ENCODE measurements at places on chromosomes 2 and 18. TPM values are rescaled to one million over a fixed set of nuclear protein-coding genes. Genes with fewer than 3 reads are reported as not detected.

GRCh38 chr2:126994340-126994777 lies 95.7 kb downstream of the TEX51 start:
- H3K27ac ChIP-seq = no peak overlapping the region
- H3K4me1 ChIP-seq = no peaks in the 10 kb centered on the region
- H3K36me3 ChIP-seq = no peaks in the 10 kb centered on the region
- no peak overlapping the region for H3K4me3 ChIP-seq
- H3K27me3 ChIP-seq = no peaks in the 10 kb centered on the region
- DNase-seq = no peak

- no peaks in the 10 kb centered on the region for H3K27me3 ChIP-seq
- peak overlapping the region; percentile 97 for H3K27ac ChIP-seq
- no peaks in the 10 kb centered on the region for H3K36me3 ChIP-seq
These were observed 1.0 kb upstream of the AAK1 start for GRCh38 chr2:69644506-69644979.

GRCh38 chr18:79944746-79945117 lies 6.7 kb downstream of the SLC66A2 start:
- H3K4me1 ChIP-seq = peaks cover 54% of the 10 kb centered on the region
- H3K27me3 ChIP-seq = no peaks in the 10 kb centered on the region
- no peak overlapping the region for H3K4me3 ChIP-seq
- peaks cover 50% of the 10 kb centered on the region for H3K36me3 ChIP-seq
- no peak overlapping the region for H3K27ac ChIP-seq

- DNase-seq = no peak
- H3K36me3 ChIP-seq = no peaks in the 10 kb centered on the region
- H3K27me3 ChIP-seq = no peaks in the 10 kb centered on the region
- H3K27ac ChIP-seq = peak overlapping the region; percentile 22
- no peak overlapping the region for H3K4me3 ChIP-seq
These were observed 171.8 kb upstream of the KLF7 start for GRCh38 chr2:207337234-207338219.

DNA sequence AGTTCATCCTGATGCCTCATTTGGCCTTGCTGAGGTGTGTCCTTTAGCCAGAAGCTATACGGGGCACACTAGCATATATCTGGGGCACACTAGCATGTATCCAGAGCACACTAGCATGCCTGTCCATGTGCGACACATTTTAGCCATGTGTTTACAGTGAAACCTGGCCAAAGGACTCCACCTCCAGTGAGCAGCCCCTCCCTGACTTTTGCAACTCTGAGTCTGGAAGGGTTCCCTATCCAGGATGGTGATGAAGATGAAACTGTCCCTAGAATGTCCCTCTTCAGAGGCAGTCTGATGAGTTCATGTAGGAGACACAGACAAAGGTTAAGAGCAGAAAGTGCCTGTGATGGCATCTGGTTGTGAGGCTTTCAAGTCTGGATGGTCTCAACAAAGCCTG lies 61.4 kb upstream of the LGALSL start:
- no peak overlapping the region for H3K4me3 ChIP-seq
- no peak for DNase-seq
- no peaks in the 10 kb centered on the region for H3K27me3 ChIP-seq
- no peaks in the 10 kb centered on the region for H3K36me3 ChIP-seq

GRCh38 chr2:201484805-201485204 lies 33.3 kb downstream of the STRADB start:
- H3K27me3 ChIP-seq = peaks cover 5% of the 10 kb centered on the region
- no peak for DNase-seq
- no peak overlapping the region for H3K27ac ChIP-seq
- H3K4me1 ChIP-seq = no peaks in the 10 kb centered on the region
- H3K36me3 ChIP-seq = peaks cover 14% of the 10 kb centered on the region

GRCh38 chr2:166592750-166593149 lies 98.7 kb upstream of the SCN7A start:
- no peak for DNase-seq
- no peaks in the 10 kb centered on the region for H3K4me1 ChIP-seq
- no peaks in the 10 kb centered on the region for H3K36me3 ChIP-seq

- H3K27me3 ChIP-seq = no peaks in the 10 kb centered on the region
- H3K27ac ChIP-seq = no peak overlapping the region
- DNase-seq = no peak
- no peak overlapping the region for H3K4me3 ChIP-seq
- H3K4me1 ChIP-seq = peaks cover 39% of the 10 kb centered on the region
These were observed 76.9 kb downstream of the ACTR3 start for GRCh38 chr2:113966832-113967231.

- H3K4me3 ChIP-seq = no peak overlapping the region
- peaks cover 14% of the 10 kb centered on the region for H3K4me1 ChIP-seq
- H3K27me3 ChIP-seq = no peaks in the 10 kb centered on the region
- H3K27ac ChIP-seq = no peak overlapping the region
- H3K36me3 ChIP-seq = no peaks in the 10 kb centered on the region
These were observed 71.6 kb downstream of the SDC1 start for GRCh38 chr2:20153131-20153851.

- no peak overlapping the region for H3K27ac ChIP-seq
- H3K27me3 ChIP-seq = no peaks in the 10 kb centered on the region
- H3K4me1 ChIP-seq = no peaks in the 10 kb centered on the region
- H3K4me3 ChIP-seq = no peak overlapping the region
These were observed 179.0 kb upstream of the SLC39A10 start for GRCh38 chr2:195477996-195478382.

DNA sequence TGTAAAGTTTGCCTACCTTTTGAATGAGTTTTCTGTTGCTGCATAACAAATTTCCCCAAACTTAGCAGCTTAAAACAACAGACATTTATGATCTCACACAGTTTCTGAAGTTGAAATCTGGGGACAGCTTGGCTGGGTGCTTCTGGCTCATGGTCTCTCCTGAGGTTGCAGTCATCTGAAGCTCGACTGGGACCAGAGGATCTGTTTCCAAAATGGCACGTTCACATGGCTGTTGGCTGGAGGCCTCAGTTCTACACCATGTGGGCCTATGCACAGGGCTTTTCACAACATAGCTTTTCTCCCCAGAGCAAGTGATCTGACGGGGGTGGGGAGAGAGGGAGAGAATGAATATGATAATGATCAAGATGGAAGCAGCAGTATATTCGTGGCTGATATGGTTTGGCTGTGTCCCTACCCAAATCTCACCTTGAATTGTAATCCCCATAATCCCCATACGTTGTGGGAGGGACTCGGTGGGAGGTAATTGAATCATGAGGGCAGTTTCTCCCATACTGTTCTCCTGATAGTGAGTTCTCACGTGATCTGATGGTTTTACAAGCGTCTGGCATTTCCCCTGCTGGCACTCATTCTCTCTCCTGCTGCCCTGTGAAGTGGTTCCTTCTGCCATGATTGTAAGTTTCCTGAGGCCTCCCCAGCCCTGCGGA lies 3.5 kb downstream of the RALB start:
- no peaks in the 10 kb centered on the region for H3K36me3 ChIP-seq
- no peak overlapping the region for H3K27ac ChIP-seq
- peaks cover 64% of the 10 kb centered on the region for H3K4me1 ChIP-seq
- no peak overlapping the region for H3K4me3 ChIP-seq
- H3K27me3 ChIP-seq = no peaks in the 10 kb centered on the region
- no peak for DNase-seq

The SLC19A3 gene
- total RNA-seq = 40.7 TPM

The NAT8 gene
- not detected for total RNA-seq

The GAREM1 gene
- total RNA-seq = 10.3 TPM

The ITPRIPL1 gene
- total RNA-seq = 1.9 TPM

Data from lower lobe of right lung (tissue), 2 donors.